ENCODE measurements at places on chromosomes 6 and 20.

GRCh38 chr6:70236343-70236742 is 66.5 kb downstream of the COL9A1 start:
- no peak for DNase-seq

DNA sequence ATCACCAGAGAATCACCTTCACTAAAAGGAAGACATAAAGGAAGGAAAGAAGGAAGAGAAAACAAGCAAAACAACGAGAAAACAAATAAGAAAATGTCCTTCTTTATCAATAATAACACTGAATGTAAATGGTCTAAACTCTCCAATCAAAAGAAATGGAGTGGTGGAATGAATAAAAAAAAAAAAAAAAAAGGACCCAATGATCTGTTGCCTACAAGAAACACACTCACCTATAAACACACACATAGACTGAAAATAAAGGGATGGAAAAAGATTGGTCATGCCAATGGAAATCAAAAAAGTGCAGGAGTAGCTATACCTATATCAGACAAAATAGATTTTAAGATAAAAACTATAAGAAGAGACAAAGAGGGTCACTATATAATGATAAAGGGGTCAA is 30.2 kb upstream of the HLA-E start:
- DNase-seq: no peak

DNA sequence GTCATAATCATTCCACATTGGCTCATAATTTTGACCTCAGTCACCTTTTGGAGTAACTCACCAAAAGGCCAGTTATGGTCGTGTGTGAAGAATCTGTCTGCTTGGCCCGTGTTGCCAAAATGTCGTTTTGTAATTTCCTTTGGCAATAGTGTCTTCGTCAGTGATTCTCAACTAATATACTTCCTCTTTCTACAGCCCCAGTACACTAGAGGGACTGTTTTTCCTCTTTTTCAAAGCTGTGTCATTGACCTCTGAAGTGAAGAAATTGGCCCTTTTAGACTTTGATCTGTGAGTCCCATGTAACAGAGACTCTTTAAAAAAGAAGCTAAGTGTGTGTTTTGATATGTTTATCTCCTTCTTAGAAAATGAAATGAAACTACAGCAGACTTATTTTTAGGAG is 5.2 kb downstream of the FOXO3 start:
- DNase-seq: no peak

- no peak for DNase-seq
Measured at GRCh38 chr20:50290808-50291207, 100.2 kb downstream of the CEBPB start.

DNA sequence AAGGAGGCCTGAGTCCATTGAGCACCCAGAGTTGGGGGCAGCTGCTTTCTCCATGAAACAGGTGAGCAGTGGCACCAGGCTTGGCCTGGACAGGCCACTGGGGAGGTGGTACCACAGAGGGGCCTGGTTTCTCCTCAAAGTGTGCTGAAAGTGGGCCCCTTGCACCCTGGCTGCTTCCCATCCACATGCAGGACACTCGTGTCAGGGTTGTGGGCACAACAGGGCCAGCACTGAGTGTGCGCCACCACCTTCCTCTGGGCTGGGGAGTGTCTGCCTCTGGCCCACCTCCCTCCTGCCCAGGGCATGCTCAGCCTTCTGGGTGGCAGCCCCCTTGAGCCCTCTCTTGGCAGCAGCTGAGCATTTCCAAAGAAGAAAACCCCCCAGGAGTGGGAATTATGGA is 5.2 kb upstream of the SLC22A1 start:
- no peak for DNase-seq

- DNase-seq: no peak
Measured at GRCh38 chr6:94462231-94462630, 1042.9 kb upstream of the EPHA7 start.

GRCh38 chr6:47483853-47484546 is 6.4 kb downstream of the CD2AP start:
- no peak for DNase-seq

DNA sequence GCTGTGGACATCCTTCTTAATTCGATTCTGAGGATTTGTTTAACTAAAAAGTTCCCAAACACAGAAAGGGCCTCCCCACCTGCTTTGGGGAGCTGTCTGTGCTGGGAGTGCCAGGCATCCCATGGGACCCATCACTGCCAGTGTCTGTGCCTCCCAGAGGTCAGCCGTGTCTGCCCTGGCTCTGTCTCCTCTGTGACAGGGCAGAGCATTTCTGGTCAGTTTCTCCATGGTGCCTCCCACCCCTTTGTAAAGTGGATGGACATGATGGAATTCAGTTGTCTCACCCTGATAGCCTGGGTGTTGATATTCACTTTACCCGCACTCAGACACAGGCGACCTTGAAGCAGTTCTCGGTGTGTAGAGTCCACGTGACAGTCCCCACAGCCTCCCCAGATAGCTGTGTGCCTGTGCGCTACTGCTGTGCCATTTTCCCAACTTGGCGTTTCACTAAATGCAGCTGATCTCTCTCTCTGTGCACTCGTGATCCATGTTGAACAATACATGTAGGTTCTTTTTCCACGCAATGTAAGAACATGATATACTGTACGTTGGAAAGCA is 70.5 kb downstream of the CDS2 start:
- no peak for DNase-seq

GRCh38 chr20:64277571-64278316 is 22.2 kb downstream of the PCMTD2 start:
- no peak for DNase-seq

DNA sequence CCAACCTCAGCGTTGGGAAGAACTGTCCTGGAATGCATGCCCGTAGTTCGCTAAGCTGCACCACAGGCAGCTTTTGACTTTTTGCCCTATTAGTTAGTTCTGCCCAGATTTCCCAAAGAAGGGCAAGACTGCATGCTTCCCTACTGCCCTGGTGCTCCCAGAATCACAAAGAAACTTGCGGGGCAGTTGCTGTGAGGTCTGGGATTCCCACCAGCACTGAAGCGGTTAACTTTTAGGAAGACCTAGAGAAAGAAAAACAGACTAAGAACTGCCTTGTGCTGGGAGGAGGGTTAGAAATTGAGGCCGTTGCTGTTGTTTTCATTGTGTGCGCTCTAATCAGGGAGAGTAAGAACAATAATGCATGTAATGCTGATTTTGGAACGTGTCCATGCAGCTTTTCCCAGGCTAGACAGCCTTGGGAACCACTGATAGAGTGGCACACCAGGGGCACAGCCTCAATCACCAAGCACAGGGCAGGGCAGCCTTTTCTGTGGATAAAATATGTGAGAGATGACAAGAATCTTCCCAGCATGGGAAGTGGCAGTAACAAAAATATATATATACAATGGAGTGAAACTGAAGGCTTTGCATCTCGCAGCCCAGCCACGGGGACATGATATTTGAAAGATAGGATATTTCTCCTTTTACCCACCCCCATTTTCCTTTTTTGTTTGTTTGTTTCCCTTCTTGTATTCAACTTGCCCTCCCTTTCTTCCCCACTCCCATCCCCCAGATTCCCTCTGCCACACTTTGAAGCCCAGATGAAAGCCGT is 137.7 kb upstream of the HEY2 start:
- DNase-seq: no peak

- no peak for DNase-seq
Measured at GRCh38 chr6:148831531-148831930, 84.7 kb downstream of the UST start.

DNA sequence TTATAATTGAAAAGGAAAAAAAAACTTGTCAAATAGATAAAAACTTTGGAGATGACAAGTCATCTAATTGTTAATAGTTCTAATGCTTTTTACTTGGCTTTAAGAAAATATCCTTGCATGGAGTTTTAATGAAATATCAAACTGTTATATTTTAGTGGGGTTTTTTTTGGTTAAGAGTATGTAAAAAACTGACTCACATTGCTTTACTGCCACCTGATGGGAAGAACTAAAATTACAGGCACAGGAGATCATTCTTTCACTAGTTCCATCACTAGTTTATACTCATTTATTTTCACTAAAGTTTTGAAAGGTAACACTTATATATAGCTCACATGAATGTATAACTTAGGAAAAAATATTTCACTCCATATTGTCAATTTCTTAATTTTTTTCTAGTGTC is 309.1 kb downstream of the LMBRD1 start:
- DNase-seq: no peak

GRCh38 chr20:34527016-34527415 is 10.8 kb downstream of the DYNLRB1 start:
- no peak for DNase-seq

GRCh38 chr6:28551891-28552666 is 26.4 kb downstream of the GPX5 start:
- DNase-seq: no peak

GRCh38 chr6:137487181-137487868 is 6.9 kb downstream of the OLIG3 start:
- DNase-seq: no peak

- no peak for DNase-seq
Measured at GRCh38 chr6:158439255-158439654, 120.6 kb upstream of the TMEM181 start.

- no peak for DNase-seq
Measured at GRCh38 chr6:90187437-90188121, 109.1 kb downstream of the BACH2 start.

DNA sequence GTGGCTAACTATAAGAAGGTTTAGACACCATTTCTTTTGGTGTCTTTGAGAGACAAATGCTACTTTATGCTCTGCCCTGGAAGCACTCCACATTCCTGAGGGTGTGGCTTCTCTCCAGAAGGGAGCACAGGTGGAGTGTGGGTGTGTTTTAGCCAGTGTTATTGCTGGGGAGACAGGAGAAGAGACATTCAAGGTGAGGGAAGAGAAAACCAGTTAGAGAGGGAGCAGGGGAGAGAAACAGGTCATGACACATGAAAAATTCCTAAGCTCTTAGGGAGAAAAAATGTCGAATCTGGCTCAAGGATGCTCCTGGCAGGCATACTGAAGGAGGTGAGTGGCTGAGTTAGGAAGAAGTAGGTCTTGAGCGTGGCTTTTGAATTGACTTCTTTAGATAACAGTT is 292.8 kb downstream of the CLIC5 start:
- DNase-seq: no peak

DNA sequence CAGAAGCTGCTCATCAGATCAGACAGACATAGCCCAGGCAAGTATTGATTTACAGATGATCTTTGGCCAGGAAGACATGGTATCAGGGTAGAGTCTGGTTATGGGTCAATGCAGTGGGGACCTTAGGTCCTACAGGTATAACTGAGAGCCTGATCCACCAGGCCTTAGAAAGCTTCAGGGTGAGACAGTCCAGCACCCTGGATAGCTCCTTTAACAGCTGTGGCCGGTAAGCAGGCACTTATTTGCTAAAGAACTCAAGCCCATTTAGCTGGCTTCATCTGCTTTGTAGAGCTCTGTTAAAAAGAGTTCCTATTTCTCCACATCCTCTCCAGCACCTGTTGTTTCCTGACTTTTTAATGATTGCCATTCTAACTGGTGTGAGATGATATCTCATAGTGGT is 39.6 kb downstream of the ESR1 start:
- DNase-seq: no peak

GRCh38 chr20:5928836-5929715 is 21.3 kb downstream of the TRMT6 start:
- DNase-seq: no peak

DNA sequence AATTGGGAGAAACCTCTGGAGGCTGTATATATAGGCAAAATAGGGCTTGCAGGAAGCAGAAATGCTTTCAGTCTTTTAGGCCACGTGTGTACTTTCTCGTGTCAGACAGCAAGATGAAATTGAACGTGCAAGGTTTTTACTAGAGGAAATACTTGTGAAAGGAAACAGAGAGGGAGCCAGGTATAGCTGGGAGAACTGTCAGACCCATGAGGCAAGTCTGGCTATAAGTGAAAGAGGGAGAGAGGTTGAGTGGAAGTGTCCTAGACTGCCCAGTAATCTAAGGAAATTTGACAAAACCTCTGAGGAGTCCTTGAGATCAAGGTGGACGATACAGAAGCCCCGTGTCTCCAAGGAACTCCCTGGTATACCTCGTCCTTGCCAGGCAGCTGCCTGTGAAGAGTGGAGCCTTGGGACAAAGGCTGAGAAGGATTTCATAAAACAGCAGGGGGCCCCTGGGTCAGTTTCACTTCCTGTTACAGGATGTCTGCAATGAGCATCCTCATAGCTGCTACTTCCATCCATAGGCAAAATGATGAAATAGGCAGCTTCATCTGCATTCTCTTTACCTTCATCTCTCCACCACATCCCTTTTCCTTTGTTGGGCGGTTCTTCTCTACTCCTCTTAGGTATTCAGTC is 114.4 kb upstream of the MAP3K7 start:
- no peak for DNase-seq

DNA sequence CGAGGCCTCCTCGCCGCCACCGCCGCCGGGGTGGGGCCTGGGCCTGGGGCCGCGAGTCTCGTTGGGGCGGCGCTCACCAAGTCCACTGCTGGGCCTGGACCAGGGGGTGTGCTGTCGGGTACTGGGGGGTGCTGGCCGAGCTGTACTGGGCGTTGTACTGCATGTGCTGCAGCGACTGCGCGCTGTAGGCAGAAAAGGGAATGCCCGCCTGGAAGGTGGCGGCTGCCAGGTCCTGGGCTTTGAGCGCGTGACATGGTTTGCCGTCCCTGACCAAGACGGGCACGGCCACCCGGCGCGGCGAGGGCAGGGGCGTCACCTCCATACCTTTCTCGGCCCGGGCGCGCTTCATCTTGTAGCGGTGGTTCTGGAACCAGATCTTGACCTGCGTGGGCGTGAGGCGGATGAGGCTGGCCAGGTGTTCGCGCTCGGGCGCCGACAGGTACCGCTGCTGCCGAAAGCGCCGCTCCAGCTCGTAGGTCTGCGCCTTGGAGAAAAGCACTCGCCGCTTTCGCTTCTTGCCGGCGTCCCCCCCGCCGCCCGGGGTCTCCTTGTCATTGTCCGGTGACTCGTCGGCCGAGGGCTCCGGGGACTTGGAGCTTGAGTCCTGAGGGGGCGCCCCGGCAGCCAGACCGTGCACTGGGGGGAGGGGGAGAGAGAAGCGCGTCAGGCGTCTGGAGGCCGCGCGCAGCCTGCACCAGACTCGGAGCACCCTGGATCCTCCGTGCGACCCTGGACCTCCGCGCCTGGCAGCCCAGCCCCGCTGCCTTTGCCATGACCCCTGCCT is 1.8 kb downstream of the NKX2-2 start:
- DNase-seq: peak; percentile 37

DNA sequence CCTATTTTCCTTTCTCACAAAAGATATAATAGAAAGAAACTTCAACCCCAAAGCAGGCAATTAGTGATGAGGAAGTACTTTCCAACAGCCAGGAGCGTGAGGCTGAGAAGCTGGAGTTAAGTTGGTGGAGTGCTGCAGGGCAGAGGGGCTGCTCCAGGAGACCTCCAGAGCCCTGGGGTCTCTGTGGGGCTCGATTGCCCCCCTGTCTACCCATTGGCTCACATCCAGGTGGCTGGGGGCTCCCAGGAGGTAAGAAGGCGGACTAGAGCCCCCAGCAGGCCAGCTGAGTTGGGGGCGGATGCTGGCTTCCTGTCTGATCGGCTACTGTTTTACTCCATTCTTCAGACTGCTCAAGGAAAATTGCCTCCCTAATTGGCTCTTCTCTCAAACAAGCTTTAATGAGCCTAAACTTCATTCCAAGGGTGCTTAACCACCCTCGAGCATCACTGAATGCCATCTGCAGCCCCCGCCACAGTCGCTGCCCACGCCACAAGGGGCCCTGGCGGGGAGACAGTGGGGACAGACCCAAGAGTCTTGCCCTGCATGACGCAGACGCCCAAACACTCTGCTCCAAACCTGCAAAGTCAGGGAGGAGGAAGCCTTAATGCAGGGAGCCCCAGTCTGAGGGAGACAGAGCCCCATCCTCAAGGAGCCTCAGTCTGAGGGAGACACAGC is 78.6 kb downstream of the MDGA1 start:
- DNase-seq: no peak
